ENCODE measurements at places on chromosomes 7 and 10.

DNA sequence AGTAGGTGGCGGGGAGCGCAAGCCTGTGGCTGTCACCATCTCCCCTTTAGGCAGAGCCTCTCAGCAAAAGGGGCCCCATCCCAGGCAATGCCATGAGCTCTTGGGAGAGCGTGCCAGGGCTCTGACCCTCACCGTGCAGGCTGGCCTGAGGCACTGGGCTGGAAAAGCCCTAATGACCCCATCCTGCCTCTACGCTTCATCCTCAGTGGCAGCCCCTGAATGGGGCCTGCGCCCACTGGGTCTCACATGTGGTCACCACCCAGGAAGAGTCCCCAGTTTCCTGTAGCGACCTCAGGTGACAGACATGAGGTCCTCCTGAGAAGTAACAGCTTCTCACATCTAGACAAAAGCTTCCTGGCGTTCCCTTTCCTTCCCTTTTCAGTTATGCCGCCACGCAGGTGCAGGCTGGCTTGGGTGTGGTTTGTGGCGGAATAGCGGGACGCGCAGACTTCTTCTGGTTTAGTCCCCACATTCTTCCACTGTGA, 59.2 kb downstream of the CLEC2L start:
- no peak for DNase-seq

GRCh38 chr7:68914006-68914405, 684.3 kb upstream of the AUTS2 start:
- no peak for DNase-seq

GRCh38 chr7:44368885-44369284, 43.5 kb upstream of the CAMK2B start:
- DNase-seq: no peak

GRCh38 chr10:92113911-92114600, 176.8 kb downstream of the CPEB3 start:
- no peak for DNase-seq

- peak; percentile 1 for DNase-seq
These were observed 179.8 kb upstream of the CSTF2T start for GRCh38 chr10:51879238-51879637.

GRCh38 chr7:90180011-90180585, 25.8 kb downstream of the STEAP1 start:
- peak; percentile 64 for DNase-seq

- no peak for DNase-seq
These were observed 9.4 kb downstream of the HNRNPF start for GRCh38 chr10:43399320-43400310.

- no peak for DNase-seq
These were observed 33.9 kb downstream of the ECHDC3 start for GRCh38 chr10:11776080-11776479.

DNA sequence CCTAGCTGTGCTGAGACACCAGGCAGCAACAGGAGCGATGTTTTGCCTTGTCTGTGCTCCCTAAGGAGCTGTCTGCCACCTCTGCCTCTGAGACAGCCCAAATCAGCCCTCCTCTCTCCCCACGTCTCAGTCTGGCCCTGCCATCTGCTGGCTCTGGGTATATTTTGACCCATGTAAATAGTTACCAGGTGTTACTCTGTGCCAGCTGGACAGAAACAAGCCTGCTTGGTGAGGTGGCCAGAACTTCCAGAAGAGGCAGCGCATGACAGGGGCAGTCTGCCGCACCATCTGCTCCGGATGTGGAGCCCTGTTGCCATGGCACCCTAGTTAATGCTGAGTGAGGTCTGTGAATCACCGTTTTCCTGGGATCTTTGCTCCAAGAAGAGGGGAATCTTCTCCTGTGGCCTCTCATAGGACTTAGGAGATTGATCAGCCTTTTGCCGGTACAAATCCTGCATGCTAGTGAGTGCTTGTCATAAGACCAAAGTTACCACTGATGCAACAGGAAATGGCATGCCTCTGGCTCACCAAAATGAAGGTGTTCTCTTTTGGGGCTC, 31.8 kb downstream of the GSTO2 start:
- DNase-seq: no peak

DNA sequence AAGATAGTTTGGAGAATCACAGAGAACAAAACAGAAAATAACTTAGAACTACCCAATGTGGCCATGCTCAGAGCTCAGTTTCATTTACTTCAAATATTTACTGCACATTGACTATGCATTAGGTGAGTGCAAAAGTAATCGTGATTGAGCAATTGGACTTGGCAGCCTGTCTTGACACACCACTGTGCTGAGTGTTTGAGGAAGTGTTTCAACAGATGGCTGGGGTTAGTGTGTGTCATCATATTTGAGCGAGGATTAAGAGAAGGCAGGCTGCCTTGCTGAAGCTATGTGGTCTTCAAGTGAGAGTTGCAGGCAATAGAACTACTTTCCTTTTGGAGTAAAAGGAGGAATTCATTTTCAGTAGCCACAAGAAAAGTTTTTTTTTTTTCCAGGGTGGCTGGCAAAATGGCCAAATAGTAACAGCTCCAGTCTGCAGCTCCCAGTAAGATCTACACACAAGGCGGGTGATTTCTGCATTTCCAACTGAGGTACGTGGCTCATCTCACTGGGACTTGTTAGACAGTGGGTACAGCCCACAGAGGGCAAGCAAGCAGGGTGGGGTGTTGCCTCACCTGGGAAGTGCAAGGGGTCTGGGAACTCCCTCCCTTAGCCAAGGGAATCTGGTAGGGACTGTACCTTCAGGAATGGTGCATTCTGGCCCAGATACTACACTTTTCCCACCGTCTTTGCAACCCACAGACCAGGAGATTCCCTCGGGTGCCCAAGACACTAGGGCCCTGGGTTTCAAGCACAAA, 37.6 kb downstream of the AKR1C4 start:
- DNase-seq: peak; percentile 46
